ENCODE measurements at places on chromosomes 16 and 17.
A peak's percentile ranks its signal among the peaks of the same experiment; 100 is the strongest.

GRCh38 chr17:78126895-78127238, 1.7 kb downstream of the TMC6 start:
- DNase-seq: no peak

- no peak for DNase-seq
Observed at GRCh38 chr16:27369806-27370205, 32.2 kb upstream of the IL21R start.

GRCh38 chr17:27463235-27463677, 7.0 kb downstream of the KSR1 start:
- no peak for DNase-seq

DNA sequence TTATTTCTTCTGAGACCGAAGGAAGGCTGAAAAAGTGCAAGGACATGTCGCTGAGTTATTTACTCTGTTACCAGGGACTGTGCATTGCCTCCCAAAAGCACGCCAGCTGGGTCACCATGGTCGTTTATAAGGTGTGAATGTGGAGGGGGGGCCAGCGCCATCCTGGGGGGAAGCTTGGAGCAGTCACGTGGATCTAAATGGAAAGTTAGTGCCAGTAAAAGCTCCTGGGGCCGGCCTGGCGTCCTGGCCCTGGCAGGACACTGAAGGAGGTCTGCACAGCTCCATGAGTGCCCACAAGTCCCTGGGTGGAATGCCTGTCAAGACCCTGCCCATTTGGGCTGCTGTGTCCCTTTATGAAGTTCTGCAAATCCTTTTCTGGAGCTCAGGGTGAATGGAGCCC, 82.6 kb downstream of the C16orf95 start:
- DNase-seq: no peak

GRCh38 chr16:11410376-11411058, 65.3 kb downstream of the RMI2 start:
- DNase-seq: no peak

DNA sequence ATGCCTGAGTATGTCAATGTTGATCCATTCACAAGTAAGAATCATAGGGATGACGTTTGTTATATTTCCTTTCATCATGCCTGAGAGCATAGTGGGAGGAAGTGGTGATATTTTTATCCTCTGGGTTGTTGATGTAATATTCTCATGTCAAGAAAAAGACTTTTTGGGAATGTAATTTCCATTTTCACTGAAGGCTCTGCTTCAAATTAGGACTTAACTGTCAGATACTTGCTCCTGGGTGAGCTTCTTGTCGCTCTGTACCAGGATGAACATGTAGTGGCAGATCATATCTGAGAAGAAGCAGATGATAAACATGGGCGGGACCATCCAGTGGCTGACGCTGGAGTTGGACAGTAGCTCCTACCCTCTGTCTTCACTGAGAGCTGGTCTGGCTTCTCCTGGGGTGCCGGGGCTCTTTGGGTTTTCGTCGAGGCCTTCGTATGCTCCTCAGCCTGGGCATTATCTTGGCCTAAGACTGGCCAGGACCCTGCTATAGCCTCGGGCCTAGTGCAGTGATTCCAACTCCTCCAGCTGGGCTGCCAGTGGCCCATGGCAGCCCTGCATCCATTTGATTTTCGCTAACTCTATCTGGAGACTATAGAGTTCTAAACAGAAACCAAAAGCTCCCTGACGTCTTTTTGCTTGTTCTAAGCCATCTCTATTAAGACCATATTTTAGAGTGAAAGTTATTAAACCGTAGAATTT, 19.7 kb downstream of the CYB5B start:
- no peak for DNase-seq

GRCh38 chr17:34365340-34365739, 2.3 kb upstream of the CCL1 start:
- DNase-seq: peak; percentile 84

DNA sequence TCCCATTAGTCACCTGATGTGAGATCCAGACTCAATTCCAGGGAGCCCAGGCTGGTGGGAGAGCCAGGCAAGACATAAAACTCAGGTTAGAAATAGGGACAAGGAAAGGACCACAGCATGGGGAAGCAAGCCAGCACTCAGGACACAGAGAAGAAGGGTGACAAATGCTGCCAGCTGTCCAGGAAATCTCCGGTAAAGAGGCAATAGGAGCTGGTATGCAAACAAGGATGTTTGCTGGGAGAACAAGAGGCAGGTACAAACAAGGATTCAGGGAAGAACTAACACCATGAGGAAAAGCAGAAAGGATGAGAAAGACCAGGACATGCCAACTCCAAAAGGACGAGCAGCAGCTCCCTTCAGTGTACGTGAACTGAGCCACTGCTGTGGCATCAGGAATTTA, 10.2 kb upstream of the TXNDC11 start:
- DNase-seq: no peak

GRCh38 chr16:57123216-57123973, 31.0 kb downstream of the CPNE2 start:
- DNase-seq: no peak

- DNase-seq: no peak
Observed at GRCh38 chr16:27792486-27793248, 242.7 kb downstream of the KATNIP start.

DNA sequence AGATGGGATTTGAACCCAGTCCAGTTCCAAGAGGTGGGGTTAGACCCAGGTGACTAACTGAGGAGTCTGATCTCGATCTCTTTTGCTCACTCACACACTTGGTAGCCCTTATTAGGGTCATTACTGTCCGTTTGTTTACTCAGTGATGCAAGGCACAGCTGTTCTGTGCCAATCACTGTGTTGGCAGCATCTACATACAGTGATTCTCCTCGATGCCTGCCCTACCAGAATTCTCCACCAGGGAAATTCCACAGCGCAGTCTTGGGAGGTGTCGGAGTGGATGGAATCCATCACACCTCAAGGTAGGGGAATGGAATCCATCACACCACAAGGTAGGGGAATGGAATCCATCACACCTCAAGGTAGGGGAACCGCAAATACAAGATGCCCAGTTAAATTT, 279.6 kb downstream of the MAF start:
- DNase-seq: no peak

DNA sequence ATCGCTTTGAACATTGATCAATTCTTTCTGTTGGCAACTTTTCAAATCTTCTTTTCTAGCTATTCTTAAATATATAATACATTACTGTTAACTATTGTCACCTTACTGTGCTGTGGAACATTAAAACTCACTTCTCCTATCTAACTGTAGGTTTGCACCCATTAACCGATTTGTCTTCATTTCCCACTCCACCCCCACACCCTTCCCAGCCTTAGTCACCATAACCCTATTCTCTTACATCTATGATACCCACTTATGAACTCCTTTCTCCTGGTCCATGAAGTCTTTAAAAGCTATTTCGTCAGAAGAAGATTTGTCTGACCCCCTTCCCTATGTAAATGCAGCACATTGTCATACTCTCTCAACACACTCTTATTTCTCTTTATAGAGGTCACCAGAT, 993.4 kb upstream of the EEF2KMT start:
- no peak for DNase-seq

- DNase-seq: no peak
Observed at GRCh38 chr16:3098459-3099394, at the start of gene ZSCAN10. Gene ZSCAN10, minus strand, starts transcription at chr16:3099294. Its CDS starts 6,357 bp downstream, at chr16:3092937.

- DNase-seq: no peak
Observed at GRCh38 chr17:42806249-42806648, 7.6 kb downstream of the CNTD1 start.

DNA sequence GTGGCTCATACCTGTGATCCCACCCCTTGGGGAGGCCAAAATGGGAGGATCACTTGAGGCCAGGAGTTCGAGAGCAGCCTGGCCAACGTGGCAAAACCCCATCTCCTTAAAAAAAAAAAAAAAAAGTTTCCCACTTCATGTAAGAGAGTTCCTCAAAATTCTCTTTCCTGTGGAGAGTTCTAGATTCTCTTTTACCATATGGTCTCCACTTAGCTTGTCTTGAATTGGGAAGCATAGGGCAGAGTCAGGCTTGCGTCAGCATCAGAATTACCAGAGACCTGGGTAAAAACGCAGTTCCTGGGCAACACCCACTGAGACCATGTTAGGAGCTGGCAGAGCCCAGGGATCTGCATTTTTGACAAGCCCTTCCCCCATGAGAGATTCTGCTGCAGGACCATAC, 158.4 kb downstream of the CCDC182 start:
- no peak for DNase-seq

- no peak for DNase-seq
Observed at GRCh38 chr16:29009838-29010166, 24.9 kb downstream of the LAT start.

DNA sequence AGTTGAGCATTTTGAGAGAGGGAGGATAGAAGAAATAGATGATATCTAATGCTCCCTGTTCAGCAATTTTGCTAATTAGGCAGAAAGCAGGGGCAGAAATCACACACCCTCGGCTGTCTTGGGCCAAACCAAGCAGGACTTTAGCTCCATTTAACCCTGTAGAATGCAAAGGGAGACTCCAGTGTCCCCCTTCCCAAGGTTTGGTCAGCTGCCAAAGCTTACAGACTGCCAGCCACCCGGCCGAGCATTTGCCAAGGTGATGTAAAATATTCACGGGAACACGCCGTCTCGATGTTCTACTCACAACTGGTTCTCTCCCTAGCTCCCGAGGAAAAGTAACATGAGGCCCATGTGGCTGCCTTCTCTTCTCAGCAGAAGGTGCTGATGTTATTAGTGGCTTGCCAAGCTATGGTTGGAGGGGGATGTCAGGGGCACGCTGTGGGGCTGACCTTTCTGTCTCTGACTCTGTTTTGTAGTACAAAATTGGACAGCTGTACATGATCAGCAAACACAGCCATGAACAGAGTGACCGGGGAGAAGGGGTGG, 155.3 kb downstream of the PITPNC1 start:
- no peak for DNase-seq

GRCh38 chr17:34726536-34727384, 147.4 kb downstream of the TMEM132E start:
- no peak for DNase-seq

DNA sequence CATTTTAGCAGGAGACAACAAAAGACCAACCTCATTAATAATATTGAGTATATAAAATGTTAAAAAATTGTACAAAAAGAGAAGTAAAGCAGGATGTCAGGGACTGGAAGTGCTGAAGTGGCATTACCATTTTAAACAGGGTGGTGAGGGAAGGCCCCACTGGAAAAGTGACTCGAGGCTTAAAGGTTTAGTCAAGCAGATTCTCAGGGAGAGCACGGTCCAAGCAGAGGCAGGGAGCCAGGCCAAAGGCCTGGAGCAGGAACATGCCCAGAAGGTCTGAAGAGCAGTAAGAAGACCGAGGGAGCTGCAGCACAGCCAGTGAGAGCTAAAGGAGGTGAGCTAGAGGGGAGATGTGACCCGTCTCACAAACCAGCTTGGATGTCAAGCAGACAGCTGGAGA, 7.6 kb downstream of the XPO6 start:
- DNase-seq: no peak

GRCh38 chr16:70577256-70577698, 53.7 kb downstream of the SF3B3 start:
- DNase-seq: no peak

- DNase-seq: no peak
Observed at GRCh38 chr16:152141-153128, at the start of gene HBZ. Gene HBZ, plus strand, starts transcription at chr16:152644. Its CDS starts 266 bp downstream, at chr16:152910.

DNA sequence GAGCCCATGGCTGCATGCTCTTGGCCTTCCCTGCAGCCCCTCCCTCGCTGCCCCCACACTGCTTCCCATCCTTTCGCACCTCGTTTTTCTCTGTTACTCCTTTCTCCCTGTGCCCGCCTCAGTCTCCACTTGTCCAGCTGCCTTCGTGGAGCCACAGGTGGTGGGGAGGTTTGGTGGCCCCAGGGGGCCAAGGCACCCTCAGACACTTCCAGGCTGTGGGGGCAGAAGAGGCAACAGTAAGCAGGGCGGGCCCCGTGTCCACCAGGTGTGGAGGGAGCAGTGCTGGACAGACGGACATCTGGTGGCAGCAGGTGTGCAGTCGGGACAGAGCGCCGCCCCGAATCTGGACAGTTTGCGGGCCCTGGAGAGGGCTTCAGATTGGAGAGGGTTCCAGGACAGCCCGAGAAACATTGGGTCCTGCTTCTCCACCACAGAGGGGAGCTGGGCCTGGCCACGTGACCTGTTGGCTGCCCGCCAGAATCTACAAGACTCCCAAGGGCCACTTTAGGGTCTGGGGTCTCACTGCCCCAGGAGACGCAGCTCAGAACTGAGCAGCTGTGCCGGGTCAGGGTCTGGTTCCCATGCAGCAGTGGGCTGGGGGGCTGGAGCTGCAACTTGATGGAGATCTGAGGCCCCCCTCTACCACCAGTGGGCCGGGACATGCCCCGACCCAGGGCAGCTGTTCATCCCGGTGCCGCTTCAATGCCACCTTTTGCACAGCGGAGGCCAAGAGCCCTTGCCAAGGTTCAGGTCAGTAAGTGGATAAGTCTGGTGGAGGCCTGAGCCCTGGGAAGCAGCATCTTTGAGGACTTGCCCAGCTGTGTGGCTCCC, 22.8 kb downstream of the BAHCC1 start:
- no peak for DNase-seq

- DNase-seq: no peak
Observed at GRCh38 chr17:66474258-66474657, 171.8 kb downstream of the PRKCA start.

DNA sequence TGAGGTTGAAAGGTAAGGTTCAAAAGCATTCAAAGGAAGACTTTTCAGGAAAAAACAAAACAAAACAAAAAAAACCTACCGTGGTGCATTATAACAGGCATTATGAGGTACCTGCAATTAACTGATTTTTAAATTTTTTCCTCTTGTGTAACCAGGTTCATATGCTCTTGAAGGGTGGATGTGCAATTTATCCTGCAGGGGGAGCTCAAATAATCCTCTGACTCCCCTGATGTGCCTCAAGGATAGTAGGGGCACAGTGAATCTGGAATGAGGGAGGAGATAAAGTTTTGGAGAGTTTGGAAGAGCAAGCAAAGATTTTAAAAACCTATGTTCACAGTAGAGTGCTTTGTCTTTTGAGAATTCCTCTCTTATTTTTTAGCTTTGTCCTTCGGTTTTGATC, 1349.4 kb downstream of the CDH8 start:
- DNase-seq: no peak

DNA sequence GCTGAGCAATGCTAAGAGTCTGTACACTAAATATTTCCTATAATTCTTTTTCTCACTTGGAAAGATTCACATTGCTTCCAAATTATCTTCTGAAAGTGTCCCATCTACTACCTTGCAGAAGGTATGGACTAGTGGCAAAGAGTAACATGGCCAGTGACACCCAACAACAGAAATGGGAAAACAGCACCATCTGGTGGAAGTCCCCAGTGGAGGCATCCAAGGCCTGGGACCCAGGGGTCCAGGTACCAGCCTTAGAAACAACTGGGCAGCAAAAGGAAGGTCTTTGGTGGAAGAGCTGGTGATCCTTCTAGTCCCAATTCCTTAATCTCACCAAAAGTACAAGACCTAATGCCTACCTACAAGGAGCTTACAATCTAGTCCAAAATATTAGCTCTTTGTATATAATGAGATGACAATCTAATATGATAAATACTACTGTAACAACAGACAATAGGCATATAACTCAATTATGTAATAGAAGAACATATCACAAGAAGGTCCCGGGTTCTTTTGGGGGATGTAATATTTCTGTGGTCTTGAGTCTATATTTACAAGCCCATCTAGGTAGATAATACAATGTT, 55.3 kb downstream of the SKAP1 start:
- DNase-seq: peak; percentile 72

GRCh38 chr16:85220964-85221731, 108.9 kb upstream of the CIBAR2 start:
- no peak for DNase-seq

GRCh38 chr16:7313170-7313569, 19.5 kb upstream of the RBFOX1 start:
- DNase-seq: peak; percentile 11

GRCh38 chr17:2190014-2190413, 113.6 kb downstream of the SMG6 start:
- no peak for DNase-seq
